CD8-positive, alpha-beta memory T cell (primary cell): ENCODE measurements at places on chromosomes 16 and 17. TPM values are rescaled to one million over a fixed set of nuclear protein-coding genes. Genes with fewer than 3 reads are reported as not detected.

DNA sequence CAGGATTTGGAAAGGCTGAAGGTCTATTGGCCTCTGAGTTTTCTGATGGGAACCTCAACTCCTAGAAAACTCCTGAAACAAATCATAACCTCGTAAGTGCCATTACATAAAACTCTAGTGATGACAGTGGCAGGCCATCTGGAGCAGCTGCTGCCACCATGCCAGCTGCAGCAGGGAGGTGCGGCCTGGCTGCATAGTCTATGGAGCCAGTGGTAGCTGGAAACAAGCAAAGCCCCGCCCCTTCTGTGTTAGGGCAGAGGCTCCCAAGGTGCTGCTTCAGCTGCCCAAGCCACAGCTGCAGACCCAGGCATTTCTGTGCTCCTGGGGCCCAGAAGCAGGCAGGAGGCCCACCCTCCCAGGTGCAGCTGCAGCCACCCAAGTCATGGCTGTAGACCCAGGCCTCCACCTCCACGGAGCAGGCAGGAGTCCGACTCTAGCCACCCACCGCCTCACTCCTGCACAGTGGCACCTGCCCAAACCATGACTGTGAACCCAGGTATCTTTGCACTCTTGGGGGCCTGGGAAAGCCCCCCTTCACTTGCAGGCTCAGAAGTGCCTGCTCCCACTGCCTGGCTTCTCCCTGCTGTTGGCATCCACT lies 254.1 kb upstream of the KCNJ16 start:
- H3K4me1 ChIP-seq, result no peaks in the 10 kb centered on the region
- DNase-seq, result no peak
- H3K27ac ChIP-seq, result no peak overlapping the region
- H3K4me3 ChIP-seq, result no peak overlapping the region
- no peaks in the 10 kb centered on the region for H3K27me3 ChIP-seq

Gene CNGB1
- not detected for polyA plus RNA-seq

DNA sequence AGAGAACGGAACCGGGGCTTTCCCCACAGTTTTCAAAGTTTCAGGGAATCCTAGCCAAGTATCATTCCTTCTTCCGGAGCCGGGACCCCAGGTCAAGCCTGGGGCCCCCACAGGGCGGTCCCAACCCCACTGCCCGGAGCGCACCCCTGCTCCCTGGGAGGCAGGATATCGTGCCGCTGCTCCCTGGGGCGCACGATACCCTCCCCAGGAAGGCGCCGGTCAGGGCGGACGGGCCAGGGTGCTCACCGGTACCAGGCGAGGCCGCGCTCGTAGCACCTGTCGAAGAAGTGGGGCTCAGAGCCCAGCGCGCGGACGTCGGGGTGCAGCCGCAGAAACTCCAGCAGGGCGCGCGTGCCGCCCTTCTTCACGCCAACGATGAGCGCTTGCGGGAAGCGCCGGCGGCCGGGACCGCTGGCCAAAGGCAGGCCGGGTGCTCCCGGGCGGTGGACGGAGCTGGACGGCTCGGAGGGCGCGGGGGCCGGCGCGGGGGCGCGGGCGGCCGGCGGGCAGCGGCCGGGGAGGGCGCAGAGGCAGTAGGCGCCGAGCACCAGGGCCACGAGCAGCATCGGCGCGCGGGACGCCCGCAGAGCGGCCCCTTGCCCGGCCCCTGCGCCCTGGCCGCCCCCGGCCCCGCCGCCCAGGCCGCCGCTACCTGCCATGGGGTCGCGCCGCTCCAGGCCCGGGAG lies 407 bp downstream of the HS3ST6 start:
- no peaks in the 10 kb centered on the region for H3K4me1 ChIP-seq
- H3K36me3 ChIP-seq, result no peaks in the 10 kb centered on the region
- H3K27ac ChIP-seq, result no peak overlapping the region
- H3K27me3 ChIP-seq, result peaks cover 20% of the 10 kb centered on the region
- H3K4me3 ChIP-seq, result no peak overlapping the region
- DNase-seq, result no peak

DNA sequence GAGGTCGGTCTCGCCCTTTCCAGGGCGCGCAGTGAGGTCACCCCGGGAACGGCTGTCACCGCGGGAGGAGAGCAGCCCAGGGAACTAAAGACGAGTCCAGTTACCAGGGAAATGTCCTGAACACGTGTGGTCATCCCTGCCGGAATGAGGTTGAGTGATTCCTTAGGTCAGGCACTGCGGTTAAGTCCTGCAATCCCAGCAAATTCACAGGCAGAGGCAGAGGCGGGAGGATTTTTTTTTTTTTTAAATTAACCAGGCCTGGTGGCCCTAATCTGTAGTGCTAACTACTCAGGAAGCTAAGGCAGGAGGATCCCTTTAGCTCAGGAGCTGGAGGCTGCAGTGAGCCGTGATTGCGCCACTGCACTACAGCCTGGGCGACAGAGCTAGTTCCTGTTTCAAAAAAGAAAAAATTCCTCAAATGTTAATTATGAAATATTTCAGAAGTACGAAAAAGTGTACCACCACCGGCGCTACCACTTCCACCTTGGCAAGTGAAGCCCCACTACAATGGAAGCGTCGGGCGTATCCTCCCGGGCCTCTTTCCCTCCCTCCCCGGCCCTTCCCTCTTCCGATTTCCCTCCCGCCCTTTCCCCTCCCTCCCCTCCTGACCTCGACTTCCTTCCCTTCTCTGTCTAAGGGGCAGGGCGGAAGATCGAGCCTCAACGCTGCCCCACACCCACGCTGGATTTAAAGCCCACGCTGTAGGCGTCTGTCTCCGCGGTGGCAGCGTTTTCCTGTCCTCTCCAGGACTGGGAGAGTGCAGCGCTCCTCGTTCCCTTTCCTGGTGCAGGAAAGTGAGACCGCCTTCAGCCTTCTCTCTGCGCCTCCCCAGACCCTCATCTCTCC lies 27.3 kb downstream of the SLFN11 start:
- peak overlapping the region; percentile 18 for H3K27ac ChIP-seq
- peaks cover 35% of the 10 kb centered on the region for H3K4me1 ChIP-seq
- H3K4me3 ChIP-seq, result peak overlapping the region; percentile 72

DNA sequence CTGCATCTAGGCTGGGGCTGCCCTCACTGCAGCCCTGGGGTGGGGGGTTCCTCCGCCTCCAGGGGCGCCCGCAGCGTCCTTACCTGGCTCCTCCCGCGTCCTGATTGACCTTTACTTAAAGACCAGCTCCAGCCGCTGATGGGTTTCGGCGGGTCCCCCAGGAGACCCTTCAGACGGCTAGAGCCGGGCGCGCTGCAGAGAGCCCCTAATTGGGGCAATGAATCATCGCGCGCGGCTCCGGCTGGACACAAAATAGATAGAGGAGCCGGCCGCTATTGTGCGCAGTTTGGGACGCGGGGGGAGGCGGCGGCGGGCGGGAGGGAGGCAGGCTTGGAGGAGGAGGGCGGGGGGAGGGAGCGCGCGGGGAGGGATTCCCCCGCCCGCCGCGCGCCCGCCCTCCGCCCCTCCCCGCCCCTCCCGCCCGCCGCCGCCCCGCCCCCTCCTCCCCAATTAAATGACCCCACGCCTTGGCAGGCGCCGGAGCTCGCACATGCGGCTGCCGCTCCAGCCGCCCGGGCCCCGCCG lies 56.5 kb upstream of the CIBAR2 start:
- H3K4me1 ChIP-seq, result no peaks in the 10 kb centered on the region
- no peaks in the 10 kb centered on the region for H3K36me3 ChIP-seq
- peaks cover 5% of the 10 kb centered on the region for H3K27me3 ChIP-seq
- H3K27ac ChIP-seq, result no peak overlapping the region
- no peak overlapping the region for H3K4me3 ChIP-seq
- DNase-seq, result no peak

Gene KRT13
- polyA plus RNA-seq, result not detected

- no peaks in the 10 kb centered on the region for H3K4me1 ChIP-seq
- H3K27me3 ChIP-seq, result no peaks in the 10 kb centered on the region
- no peak for DNase-seq
- no peak overlapping the region for H3K4me3 ChIP-seq
- no peaks in the 10 kb centered on the region for H3K36me3 ChIP-seq
These were observed 127.0 kb upstream of the MON1B start for GRCh38 chr16:77064037-77064436.

Gene SOCS7
- 0.98 TPM for polyA plus RNA-seq

Gene TNFRSF17
- polyA plus RNA-seq, result not detected

DNA sequence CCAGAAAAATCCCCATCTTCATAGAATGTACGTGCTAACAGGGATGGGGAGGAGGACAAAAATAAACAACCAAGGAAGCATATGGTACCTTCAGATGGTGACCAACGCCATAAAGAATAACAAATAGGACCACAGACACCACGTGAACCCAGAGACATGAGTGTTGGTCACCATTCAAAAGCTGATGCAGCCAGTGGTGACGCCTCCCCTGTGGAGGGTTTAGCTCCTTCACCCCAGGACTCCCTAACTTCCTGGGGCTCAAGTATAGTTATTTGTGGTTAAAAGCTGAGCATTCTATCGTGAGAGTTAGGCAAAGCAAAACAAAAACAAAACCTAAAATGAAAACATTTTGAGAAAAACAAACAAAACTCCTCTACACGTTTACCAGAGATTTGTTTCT lies 184.7 kb downstream of the SOX9 start:
- no peak for DNase-seq
- no peaks in the 10 kb centered on the region for H3K36me3 ChIP-seq
- no peak overlapping the region for H3K4me3 ChIP-seq
- no peak overlapping the region for H3K27ac ChIP-seq

Gene CSH2
- not detected for polyA plus RNA-seq

Gene C17orf58
- polyA plus RNA-seq, result 2.2 TPM

GRCh38 chr16:85746460-85747215 lies 4.3 kb downstream of the C16orf74 start:
- H3K27ac ChIP-seq, result no peak overlapping the region
- DNase-seq, result no peak
- H3K4me3 ChIP-seq, result no peak overlapping the region
- H3K4me1 ChIP-seq, result no peaks in the 10 kb centered on the region

Gene ZNF385C
- polyA plus RNA-seq, result not detected
